ENCODE measurements at places on chromosomes 7 and 10. TPM values are rescaled to one million over a fixed set of nuclear protein-coding genes. Genes with fewer than 3 reads are reported as not detected.
A peak's percentile ranks its signal among the peaks of the same experiment; 100 is the strongest.

- DNase-seq, result no peak
Measured at GRCh38 chr10:33179067-33179466, 155.4 kb downstream of the NRP1 start.

Gene ADRA2A
- 7.8 TPM for total RNA-seq

GRCh38 chr7:80070391-80070790, 64.2 kb upstream of the GNAI1 start:
- no peak for DNase-seq

- no peak for DNase-seq
Measured at GRCh38 chr10:59865101-59865500, 41.3 kb downstream of the CCDC6 start.

DNA sequence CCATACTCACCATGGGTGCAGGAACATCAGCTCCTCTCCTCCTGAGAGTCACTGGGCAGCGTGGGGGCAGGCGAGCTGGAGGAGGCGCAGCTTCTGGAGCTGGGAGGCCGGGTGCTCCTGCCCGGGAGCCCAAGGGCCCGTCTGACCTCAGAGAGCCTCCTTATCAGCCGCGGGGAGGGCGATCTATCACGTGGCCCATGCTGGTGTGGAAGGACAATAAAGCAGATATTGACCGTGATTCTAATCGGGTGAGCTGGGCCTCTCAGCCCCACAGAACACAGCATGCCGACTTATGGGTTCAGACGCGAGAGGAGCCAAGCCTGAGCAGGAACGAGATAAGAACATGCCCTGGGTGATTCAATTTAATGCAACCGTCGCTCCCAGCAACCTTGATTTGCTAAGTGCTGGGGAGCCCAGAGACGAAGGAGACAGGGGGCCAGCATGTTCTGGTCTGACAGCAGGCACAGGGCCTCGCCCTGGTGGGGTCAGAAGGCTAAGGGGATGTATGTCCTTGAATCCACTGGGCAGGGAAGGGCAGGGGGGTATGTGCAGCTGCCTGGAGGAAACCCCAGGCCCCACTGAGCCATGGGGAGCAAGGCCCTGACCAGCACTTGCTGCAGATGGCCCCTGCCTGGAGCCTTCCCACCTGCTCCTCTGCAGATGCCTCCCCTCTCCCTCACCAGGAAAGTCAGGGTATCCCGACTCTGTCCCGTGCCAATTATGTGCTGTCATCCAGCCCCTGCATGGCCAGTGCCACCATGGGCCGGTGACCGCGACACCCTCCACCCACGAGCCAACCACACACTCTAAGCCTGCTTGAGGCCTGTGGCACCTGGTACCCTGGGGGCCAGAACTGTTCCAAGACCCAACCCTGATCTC, 95.3 kb upstream of the RET start:
- DNase-seq, result no peak

Gene STK32C
- 14.4 TPM for total RNA-seq

Gene NRBF2
- total RNA-seq, result 15.8 TPM

Gene ZNF425
- total RNA-seq, result 2.5 TPM

- DNase-seq, result no peak
Measured at GRCh38 chr10:76244061-76244686, 812.8 kb downstream of the LRMDA start.

Gene RELN
- total RNA-seq, result 5.4 TPM

DNA sequence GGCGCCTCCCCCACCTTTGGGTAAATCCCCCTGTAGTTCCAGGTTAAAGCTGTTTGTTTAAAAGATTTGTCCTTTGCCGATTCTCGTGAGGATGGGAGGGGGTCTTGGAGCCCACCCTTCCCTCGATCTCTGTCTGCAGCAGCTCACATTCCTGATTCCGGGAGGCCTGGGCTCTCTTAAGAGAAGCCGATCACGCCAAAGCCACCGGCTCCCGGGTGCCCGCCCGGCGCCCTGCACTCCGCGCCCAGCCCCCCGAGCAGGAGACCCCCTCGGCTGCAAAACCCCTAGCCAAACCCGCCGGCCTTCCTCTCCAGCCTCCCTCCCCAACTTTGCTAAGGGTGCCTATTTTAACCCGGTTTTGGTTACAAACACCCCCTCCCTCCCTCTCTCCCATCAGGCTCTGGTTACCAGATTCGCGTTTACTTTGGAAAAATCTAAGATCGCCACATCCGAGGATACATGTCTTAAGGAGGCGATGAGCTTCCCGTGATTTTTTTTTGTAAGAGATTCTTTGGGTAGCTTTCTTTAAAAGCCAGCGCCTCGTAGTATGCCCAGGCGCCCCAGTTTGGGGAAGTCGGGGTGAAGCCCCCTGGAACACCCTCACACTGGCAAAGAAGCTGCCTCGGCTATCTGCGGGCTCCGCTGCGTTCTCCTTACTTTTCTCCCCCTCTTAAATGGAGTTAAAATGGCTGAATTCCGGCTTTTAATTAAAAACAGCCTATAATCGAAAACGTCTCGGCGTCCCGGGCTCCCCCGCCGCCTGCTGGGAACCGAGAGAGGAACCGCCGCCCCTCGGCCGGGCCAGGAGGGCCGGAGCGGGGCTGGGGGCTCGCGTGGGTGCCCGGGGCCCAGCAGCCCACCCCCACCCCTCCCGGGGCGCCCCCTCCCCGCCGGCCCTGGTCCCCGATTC, 983 bp downstream of the TNRC18 start:
- DNase-seq, result no peak

GRCh38 chr10:11272915-11273389, 255.3 kb downstream of the CELF2 start:
- peak; percentile 70 for DNase-seq

GRCh38 chr7:151899513-151900360, 22.8 kb upstream of the PRKAG2 start:
- peak; percentile 14 for DNase-seq

Gene TMEM213
- total RNA-seq, result 30.2 TPM

GRCh38 chr7:101636822-101637623, 7.9 kb upstream of the MYL10 start:
- no peak for DNase-seq

Data from kidney (tissue), 22 donors.